ENCODE measurements at places on chromosomes 6 and 20. TPM values are rescaled to one million over a fixed set of nuclear protein-coding genes. Genes with fewer than 3 reads are reported as not detected.

SLC17A1 gene
- not detected for total RNA-seq

GRCh38 chr6:137266309-137266586 lies 47.1 kb upstream of the IFNGR1 start:
- DNase-seq: no peak

C6orf89 gene
- 48.3 TPM for total RNA-seq

GRCh38 chr6:31180500-31180899 lies 10.0 kb upstream of the POU5F1 start:
- DNase-seq: peak; percentile 77

DNA sequence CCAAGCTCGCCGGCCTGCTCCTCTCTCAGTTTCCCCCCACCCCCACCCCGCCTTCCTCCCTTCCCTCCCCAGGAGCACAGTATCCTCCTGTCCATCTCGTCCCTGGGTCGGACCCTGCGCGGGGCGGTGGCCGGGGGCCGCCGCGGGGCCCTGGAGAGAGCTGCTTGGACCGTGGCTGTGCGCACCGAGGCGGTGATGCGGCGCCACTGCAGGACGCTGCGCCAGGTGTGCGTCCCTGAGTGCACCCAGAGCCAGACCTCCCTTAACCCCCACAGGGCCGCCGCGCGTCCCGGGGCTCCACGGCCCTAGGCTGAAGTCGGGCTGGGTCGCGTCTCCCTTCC lies 2.2 kb downstream of the C20orf204 start:
- no peak for DNase-seq

DNA sequence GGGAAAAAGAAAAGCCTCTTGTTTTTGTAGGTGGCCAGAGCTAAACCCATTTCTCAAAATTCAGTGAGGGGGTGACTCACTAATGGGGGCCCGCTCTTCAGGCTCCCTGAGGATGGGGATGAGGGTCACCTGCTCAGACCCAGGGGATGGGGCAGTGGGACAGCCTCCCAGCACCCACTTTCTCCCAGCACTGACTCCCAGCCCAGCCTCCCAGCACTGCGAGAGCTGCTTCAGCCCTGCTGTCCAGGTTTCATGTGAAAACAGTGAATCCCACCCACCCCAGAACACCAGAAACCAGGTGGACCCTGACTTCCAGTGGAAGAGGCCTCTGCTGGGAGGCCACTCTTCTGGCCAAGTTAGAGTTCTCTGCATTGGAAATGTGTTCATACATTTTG lies 362.6 kb downstream of the CDH4 start:
- DNase-seq: no peak

DNA sequence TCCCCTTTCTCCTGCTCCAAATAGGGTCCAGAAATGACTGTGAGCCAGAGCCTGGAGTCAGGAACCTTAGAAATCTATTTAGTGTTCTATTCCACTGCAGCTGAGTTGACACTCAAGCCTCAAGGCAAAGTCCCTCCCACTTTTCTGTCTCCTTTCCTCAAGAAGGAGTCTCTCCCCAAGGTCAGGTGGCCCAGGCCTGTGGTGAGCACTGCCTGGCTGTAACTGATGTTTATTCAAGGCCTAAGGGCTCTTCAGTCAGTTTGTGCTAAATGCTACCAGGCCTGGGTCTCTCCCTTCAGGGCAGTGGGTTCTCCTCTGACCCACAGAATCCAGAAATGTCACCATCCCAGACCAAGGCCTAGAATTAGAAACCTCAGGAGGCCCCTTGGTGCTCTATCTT lies 1042.9 kb upstream of the EPHA7 start:
- no peak for DNase-seq

PRPH2 gene
- total RNA-seq: 5.8 TPM

- DNase-seq: no peak
Measured at GRCh38 chr6:36676141-36677058, 2.1 kb upstream of the CDKN1A start.

OR12D3 gene
- total RNA-seq: not detected

- DNase-seq: no peak
Measured at GRCh38 chr6:45047573-45047972, 280.6 kb upstream of the RUNX2 start.

DNA sequence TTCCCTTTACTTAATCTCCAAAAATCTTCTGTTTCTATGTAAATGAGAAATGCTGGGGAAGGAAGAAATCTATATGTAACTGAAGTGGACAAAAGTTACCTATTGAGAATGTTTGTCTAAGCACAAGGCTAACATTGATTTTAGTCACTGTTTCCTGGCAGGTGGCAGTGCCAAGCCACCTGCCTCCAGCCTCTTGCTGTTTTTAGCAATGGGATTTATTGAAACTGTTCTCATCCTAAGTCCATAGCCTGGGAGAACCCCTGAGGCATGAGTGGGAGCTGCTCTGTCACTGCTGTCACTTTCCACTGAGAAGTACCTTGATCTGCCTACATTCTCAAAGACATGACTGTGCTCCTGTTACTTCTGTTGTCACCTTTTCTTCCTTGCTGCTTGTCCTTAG lies 14.7 kb downstream of the ENPP3 start:
- no peak for DNase-seq

GRCh38 chr6:13038741-13039190 lies 289.6 kb downstream of the TBC1D7 start:
- DNase-seq: peak; percentile 18

TINAG gene
- not detected for total RNA-seq

DNA sequence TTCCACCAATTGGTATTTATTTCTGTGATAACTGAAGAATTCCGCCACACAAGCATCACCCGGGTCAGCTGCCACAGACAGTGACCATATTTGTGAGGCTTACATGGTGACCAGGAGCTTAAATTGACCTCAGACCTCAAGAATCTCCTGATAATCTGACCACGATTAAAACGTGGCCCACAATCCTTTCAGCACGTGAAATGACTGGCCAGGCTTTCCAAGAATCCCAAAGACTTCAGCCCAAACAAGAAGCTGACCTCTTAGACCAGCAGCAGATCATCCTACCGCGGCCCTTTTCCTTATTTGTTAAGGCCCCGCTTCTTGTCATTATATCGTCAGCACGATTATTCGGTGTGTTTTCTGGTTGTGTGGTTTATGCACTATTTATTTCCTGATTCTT lies 45.6 kb upstream of the CD93 start:
- no peak for DNase-seq
